H9 (cell line): ENCODE measurements at places on chromosomes 2 and 18.

- DNase-seq: peak; percentile 75
- H3K36me3 ChIP-seq: peaks cover 4% of the 10 kb centered on the region
- no peaks in the 10 kb centered on the region; the same call in 1 of the 2 replicates for H3K27me3 ChIP-seq
- peaks cover 4% of the 10 kb centered on the region; the same call in 1 of the 2 replicates for H3K4me1 ChIP-seq
- no peak overlapping the region for H3K27ac ChIP-seq
Measured at GRCh38 chr2:181411105-181411849, 45.9 kb upstream of the ITGA4 start.

GRCh38 chr18:30860741-30861140 lies 181.8 kb downstream of the DSC3 start:
- H3K36me3 ChIP-seq: no peaks in the 10 kb centered on the region
- no peak overlapping the region for H3K27ac ChIP-seq
- no peaks in the 10 kb centered on the region for H3K27me3 ChIP-seq
- no peaks in the 10 kb centered on the region for H3K4me1 ChIP-seq

DNA sequence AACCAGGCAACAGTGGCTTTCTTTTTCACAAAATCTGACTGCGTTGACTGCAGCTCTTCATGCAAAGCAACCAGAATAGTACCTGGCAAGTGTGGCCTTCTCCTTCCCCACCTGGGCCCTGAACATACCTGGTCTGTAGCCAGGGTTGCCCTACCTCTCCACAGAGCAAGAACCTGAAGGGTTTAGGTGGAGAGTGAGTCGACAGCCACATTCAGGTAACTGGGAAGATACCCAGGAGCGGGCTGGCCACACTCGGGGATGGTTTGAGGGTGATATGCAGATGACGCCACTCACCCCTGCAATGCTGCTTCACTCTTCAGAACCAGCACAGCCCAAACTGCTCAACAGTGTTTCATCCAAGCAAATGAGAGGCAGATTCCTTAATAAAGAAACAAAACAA lies 117.3 kb downstream of the TTC32 start:
- no peaks in the 10 kb centered on the region; the same call in 1 of the 2 replicates for H3K27me3 ChIP-seq
- no peaks in the 10 kb centered on the region for H3K36me3 ChIP-seq
- H3K27ac ChIP-seq: no peak overlapping the region
- H3K4me3 ChIP-seq: no peak overlapping the region
- H3K4me1 ChIP-seq: peaks cover 9% of the 10 kb centered on the region; the same call in 1 of the 2 replicates

DNA sequence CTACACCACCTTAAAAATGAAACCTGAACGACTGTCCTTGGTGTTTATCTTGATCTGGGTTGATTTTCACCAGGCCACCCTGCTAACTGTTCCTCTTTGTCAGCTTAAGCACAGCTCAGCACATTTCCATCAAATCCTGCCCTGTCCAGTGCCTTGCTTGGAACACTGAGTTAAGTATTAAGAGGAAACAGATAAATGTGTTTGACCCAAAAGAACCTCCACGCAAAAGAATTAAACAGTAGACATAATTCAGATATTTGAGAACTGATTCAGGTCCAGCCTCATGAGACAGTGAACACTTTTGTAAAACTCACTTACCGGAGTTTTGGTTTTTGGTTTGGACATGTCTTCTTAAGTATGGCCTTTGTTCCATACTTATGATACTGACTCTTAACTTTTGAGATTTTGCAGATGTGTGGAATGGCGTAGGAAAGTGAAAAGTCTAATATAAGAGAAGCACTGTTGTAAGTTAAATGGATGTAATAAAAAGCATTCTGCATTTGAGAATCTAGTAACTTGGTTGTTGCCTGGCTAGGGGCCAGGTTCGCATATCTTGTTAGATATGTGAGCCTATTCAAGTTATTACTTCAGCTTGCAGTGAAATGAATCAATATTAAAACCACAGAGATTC lies 88.9 kb upstream of the SERPINE2 start:
- H3K27me3 ChIP-seq: no peaks in the 10 kb centered on the region
- H3K27ac ChIP-seq: no peak overlapping the region
- H3K4me3 ChIP-seq: no peak overlapping the region
- H3K4me1 ChIP-seq: no peaks in the 10 kb centered on the region
- DNase-seq: no peak

- no peak overlapping the region for H3K4me3 ChIP-seq
- no peak for DNase-seq
- no peaks in the 10 kb centered on the region for H3K27me3 ChIP-seq
- peaks cover under 1% of the 10 kb centered on the region; the same call in 1 of the 3 replicates for H3K36me3 ChIP-seq
Measured at GRCh38 chr2:195610717-195611116, 46.3 kb upstream of the SLC39A10 start.

DNA sequence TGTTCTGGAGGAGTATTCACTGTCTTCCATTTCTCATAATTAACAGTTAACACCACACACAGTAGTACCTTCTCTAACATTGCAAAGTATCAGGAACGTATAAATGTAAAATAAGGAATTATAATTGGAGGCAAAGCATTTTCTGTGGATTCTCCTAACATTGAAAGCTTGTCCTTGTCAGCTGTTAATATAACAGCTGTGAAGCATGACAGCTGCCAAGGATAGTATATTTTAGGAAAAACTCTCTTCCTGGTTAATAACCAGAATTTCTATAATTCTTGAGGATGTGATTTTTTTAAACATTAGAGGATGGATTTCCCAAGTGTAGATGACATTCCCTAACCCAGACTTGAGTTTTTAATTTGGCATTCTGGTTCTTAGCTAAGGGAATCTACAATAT lies 110.3 kb downstream of the EPC2 start:
- H3K27ac ChIP-seq: no peak overlapping the region
- no peaks in the 10 kb centered on the region for H3K27me3 ChIP-seq
- H3K4me1 ChIP-seq: peaks cover 7% of the 10 kb centered on the region; the same call in 1 of the 2 replicates
- H3K36me3 ChIP-seq: peaks cover 9% of the 10 kb centered on the region
- DNase-seq: no peak

DNA sequence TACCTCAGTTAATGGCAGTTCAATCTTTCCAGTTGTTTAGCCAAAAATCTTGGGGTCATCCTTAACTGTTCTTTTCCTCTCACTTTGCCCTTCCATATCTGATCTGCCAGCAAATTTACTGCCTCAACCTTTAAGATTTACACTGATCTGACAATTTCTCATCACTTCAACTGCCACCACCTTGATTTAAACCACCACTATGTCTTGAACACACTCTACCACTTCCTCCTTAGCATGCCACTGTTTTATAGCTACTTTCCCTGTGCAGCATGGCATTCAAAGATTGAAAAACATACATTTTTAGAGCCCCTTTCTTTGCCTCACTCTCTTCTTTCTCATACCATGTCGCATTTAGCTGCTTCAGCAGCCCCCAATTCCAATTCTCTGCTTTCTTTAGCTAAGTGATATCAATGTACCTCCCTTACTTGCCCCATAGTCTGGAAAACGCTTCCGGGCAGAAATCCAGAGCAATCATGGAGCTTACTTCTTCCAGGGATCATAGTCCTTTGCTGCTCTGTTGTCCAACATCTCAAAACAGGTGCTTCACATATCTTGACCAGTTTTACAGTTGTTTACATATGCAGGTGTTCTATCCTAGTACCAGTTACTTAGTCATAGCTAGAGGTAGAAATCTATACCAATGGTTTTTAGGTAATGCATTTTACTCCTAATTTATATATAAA lies 10.9 kb downstream of the PGAP1 start:
- H3K27ac ChIP-seq: no peak overlapping the region
- no peaks in the 10 kb centered on the region for H3K4me1 ChIP-seq
- DNase-seq: no peak
- H3K4me3 ChIP-seq: no peak overlapping the region
- H3K36me3 ChIP-seq: peaks cover 50% of the 10 kb centered on the region

- DNase-seq: no peak
- H3K4me1 ChIP-seq: peaks cover 5% of the 10 kb centered on the region; the same call in 1 of the 2 replicates
- H3K27me3 ChIP-seq: no peaks in the 10 kb centered on the region
- H3K4me3 ChIP-seq: peak overlapping the region; percentile 99
- peak overlapping the region; percentile 35 for H3K27ac ChIP-seq
- H3K36me3 ChIP-seq: peaks cover 24% of the 10 kb centered on the region
Measured at GRCh38 chr2:63589148-63589958, 590 bp downstream of the MDH1 start.

- H3K36me3 ChIP-seq: no peaks in the 10 kb centered on the region
- no peak overlapping the region for H3K27ac ChIP-seq
- no peaks in the 10 kb centered on the region for H3K27me3 ChIP-seq
- no peak for DNase-seq
- H3K4me3 ChIP-seq: no peak overlapping the region
- peaks cover 12% of the 10 kb centered on the region for H3K4me1 ChIP-seq
Measured at GRCh38 chr2:64223055-64223454, 78.8 kb upstream of the PELI1 start.

DNA sequence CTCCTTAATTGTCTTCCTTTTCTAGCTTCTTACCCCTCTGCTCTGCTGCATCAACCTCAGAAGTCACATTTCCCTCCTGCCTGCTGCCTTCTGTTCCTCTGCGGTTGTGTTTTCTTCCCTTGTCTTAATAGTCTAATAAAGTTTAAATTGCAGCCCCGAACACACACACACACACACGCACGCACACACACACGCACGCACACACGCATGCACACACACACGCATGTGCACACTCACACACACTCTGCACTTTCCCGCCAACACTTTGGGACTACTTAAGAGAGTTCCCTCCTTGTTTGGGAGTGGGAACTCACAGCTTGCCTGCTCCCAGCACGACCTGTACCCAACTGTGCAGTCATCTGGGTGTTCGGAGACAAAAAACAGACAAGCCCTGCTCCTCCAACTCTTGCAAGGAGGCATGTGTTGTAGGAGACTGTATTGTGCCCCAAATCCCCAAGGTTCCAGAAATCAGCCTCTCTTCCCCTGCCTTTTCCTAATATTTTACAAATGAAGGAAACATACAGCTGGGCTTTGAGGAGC lies 99.1 kb downstream of the SETBP1 start:
- no peaks in the 10 kb centered on the region for H3K4me1 ChIP-seq
- H3K4me3 ChIP-seq: no peak overlapping the region
- no peaks in the 10 kb centered on the region for H3K27me3 ChIP-seq
- no peaks in the 10 kb centered on the region for H3K36me3 ChIP-seq
- no peak overlapping the region for H3K27ac ChIP-seq

DNA sequence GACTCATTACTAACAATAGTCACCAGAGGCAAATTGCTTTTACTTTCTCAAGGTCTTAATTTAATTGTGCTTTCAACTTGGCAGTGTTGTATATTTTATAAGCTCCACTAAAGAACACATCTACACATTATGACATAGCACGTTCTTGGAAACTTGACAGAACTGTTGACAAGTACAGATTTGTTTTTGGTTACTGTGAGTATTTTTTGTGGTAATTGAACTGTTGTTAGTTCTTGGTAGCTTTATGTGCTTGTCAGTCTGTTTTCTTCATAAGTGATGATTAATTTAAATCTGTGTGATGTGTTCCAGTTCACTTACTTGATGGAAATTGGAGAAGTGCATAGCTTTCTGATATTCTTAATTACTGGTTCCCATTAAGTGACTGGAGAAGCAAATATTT lies 63.9 kb downstream of the COMMD1 start:
- no peak for DNase-seq
- no peak overlapping the region for H3K4me3 ChIP-seq
- no peak overlapping the region for H3K27ac ChIP-seq
- no peaks in the 10 kb centered on the region for H3K27me3 ChIP-seq

DNA sequence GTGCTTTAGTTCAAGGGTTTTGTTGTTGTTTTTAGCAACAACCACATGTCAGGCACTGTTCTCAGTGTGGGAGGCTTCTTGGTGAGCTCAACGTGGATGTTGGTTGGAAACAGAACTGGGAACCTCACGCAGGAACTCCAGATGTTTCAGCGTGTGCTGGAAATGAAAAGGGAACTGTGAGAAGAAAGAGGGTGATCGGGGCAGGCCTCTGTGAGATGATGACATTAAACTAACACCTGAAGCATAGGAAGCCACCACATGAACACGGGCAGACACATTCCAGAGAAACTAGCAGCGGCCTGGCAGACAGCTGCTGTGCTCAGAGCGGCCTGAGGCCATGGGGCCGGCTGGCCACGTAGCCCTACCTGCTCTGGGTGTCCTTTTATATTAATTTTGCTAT lies 66.4 kb downstream of the COA5 start:
- H3K27ac ChIP-seq: no peak overlapping the region
- no peak overlapping the region for H3K4me3 ChIP-seq
- no peaks in the 10 kb centered on the region for H3K4me1 ChIP-seq
- peaks cover 79% of the 10 kb centered on the region for H3K36me3 ChIP-seq
- no peak for DNase-seq

- DNase-seq: no peak
- no peaks in the 10 kb centered on the region for H3K4me1 ChIP-seq
- no peaks in the 10 kb centered on the region for H3K27me3 ChIP-seq
- peaks cover 17% of the 10 kb centered on the region for H3K36me3 ChIP-seq
- H3K27ac ChIP-seq: no peak overlapping the region
Measured at GRCh38 chr2:196702641-196703040, 63.1 kb downstream of the CCDC150 start.

DNA sequence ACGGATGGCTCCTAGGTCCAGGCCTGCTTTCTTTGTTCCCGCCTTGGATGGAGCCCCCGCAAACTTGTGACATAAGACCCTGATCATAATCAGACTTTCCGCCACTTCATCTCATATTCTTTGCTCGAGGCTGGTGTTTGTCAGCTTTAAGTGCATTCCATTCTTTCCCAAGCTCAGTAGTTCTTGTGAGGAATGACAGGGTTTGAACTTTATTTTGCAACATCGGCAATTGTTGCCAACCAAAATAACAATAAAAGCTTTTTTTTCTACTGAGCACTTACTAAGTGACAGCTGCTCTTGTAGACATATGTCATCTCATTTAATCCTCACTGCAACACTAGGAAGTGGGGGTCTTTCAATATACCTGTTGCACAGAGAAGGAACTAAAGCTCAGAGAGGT lies 178.8 kb upstream of the ST6GAL2 start:
- no peak overlapping the region for H3K4me3 ChIP-seq
- no peaks in the 10 kb centered on the region for H3K36me3 ChIP-seq
- peaks cover 6% of the 10 kb centered on the region; the same call in 1 of the 2 replicates for H3K4me1 ChIP-seq
- no peaks in the 10 kb centered on the region for H3K27me3 ChIP-seq
- no peak overlapping the region for H3K27ac ChIP-seq
